ENCODE measurements at places on chromosomes 13 and 19. TPM values are rescaled to one million over a fixed set of nuclear protein-coding genes. Genes with fewer than 3 reads are reported as not detected.

The LILRA6 gene
- total RNA-seq, result not detected

The ASPDH gene
- total RNA-seq, result not detected

The ZNF560 gene
- total RNA-seq, result not detected

The CYP2F1 gene
- not detected for total RNA-seq

The ARGLU1 gene
- total RNA-seq, result 78.5 TPM

The GARIN5A gene
- total RNA-seq, result 0.69 TPM

The KLF5 gene
- total RNA-seq, result 1.8 TPM

The SIGLEC10 gene
- 1.8 TPM for total RNA-seq

The CEACAM20 gene
- total RNA-seq, result not detected

The ZNF490 gene
- total RNA-seq, result 7.1 TPM

The NPAS1 gene
- 0.59 TPM for total RNA-seq

Measured in activated CD8-positive, alpha-beta memory T cell treated with anti-CD3 and anti-CD28 coated beads for 36 hours (primary cell).